ENCODE measurements at places on chromosomes 3 and 15.

DNA sequence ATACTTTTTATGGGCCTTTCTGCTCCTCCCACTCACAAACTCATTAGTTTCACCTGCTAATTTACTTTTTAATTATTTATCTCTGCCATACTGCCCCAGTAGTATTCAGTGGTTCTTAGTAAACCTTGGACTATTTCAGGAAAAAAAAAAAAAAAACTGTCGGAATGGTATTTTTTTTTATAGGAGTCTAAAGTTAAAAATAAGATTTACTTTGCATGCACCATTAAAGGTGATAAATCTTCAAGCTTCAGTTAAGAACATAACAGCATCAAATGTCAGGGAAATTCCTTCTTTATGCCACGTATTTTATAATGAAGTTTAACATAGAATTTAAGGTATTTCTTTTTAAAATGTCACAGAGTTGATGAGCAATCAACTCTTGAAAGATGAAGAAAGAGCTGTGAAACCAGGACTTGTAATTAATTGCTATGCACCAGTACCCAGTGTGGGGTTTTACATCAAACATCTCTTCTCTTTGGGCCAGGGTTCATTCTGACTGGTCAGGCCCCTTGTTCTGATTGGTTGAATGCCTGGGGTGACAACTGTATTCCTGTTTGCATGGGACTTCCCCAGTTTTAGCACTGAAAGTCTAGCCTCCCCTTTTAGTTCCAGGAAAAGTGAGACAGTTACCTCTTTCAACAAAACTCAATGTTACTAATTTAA, 40.3 kb upstream of the PTPRG start:
- DNase-seq, result no peak

DNA sequence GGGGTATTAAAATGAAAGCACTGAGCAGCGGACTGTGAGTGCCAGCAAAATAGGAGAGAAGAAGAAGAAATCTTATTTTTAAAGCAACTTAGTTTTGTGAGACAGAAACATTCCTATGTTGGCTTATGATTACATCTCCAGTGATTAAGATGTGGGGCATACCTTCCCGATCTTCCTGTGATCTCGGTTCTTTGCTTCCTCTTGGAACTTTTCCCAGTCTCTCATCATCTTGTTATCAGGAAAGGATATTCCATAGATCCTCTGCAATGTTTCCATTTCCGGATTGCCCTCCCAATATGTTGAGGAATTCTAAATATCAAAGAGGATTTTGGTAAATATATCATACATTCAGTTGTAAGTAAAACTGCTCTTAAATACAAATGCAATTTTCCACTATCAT, 22.2 kb downstream of the TARS3 start:
- DNase-seq, result no peak

GRCh38 chr3:4848176-4848825, 130.9 kb upstream of the BHLHE40 start:
- DNase-seq, result no peak

DNA sequence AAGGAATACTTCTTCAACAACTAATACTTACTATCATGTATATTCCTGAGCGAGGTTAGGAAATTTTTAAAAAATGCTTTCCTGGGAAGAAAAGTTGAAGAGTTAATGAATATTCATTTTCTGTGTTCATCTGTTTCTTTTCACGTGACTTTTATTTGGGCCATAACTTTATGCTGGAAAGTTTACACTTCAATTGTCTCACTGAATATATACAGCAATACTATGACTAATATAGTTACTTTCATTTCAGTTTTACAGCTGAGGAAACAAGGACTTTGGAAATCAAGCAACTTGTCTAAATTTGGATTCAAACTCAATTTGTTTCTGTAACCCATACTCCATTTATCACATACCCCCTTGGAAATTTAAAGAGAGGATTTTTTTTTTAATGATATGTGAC, 894.2 kb downstream of the ROBO1 start:
- no peak for DNase-seq

DNA sequence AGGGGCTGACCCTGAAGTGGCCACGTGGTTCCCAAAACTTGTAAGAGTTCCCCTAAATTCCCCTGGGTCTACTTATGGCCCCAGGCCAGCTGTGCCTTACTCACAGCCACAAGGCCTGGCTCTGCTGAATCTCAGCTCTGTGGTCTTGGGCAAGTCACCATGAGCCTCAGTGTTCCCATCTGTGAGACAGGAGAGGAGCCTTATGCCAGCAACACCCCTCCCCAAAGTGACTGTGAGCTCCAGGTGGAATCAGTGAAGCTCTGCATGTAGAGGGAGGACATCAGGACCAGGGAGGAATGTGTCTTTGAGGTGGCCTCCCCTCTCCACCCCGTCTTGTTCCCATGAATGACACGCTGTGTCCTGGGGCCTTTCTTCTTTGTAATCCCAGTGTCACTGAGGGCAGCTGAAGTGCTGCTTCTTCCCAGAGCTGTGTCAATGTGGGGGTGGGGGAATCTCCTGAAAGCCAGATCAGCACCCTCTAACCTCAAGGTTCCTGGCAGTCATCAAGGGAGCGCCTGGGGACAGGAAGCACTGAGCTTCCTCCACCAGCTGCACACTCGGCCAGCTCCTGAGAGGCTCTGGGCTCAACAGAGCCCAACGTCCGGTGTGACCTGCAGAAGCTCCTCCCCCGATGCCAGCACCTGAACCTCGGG, 258.9 kb downstream of the UACA start:
- peak; percentile 44 for DNase-seq

DNA sequence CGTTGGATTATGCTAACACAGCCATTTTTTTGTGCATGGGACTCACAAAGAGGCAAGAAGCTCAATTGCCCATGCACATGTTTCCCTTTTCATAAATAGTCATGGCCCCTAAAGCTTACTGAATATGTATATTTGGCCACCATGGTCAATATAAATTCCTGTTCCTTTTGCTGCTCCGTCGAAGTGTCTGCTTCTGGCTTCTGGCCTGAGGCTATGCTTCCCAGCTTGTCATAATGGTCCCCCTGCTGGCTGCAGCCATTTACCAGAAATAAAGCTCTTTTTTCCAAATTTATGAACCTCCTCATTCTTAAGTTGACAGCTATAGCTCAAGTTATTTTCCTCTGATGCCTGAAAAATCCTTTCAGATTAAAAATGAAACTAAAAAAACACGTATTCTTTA, 602.1 kb downstream of the VGLL3 start:
- no peak for DNase-seq

DNA sequence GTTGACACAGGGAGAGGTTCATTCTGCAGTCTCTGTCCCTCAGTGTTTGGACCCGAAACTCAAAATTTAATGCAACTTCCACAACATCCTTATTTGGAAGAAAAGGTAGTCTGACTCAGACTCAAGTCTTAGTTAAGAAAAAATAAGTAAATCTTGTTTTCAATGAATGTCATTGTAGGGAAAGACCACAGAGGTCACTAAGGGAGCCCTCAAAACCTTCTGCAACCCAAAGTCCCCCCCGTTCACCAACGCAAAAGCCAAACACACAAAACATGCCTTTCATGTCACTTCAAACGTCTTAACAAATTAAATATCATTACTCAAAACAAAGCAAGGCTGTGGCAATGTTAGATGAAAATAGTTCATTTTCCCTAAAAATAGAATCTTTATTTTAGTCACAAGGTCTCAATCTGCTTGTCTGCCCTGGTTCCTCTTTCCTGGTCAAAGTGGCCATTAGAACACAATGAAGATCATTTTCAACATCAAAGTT, 20.9 kb upstream of the SSUH2 start:
- DNase-seq, result no peak

- no peak for DNase-seq
Observed at GRCh38 chr15:65623103-65623502, 1.4 kb downstream of the SLC24A1 start.

Measured in tibial nerve (tissue), 4 donors.